HCT116 (cell line): ENCODE measurements at places on chromosomes 6 and 20.

GRCh38 chr6:100261486-100261885 is 203.2 kb downstream of the SIM1 start:
- DNase-seq, result no peak

DNA sequence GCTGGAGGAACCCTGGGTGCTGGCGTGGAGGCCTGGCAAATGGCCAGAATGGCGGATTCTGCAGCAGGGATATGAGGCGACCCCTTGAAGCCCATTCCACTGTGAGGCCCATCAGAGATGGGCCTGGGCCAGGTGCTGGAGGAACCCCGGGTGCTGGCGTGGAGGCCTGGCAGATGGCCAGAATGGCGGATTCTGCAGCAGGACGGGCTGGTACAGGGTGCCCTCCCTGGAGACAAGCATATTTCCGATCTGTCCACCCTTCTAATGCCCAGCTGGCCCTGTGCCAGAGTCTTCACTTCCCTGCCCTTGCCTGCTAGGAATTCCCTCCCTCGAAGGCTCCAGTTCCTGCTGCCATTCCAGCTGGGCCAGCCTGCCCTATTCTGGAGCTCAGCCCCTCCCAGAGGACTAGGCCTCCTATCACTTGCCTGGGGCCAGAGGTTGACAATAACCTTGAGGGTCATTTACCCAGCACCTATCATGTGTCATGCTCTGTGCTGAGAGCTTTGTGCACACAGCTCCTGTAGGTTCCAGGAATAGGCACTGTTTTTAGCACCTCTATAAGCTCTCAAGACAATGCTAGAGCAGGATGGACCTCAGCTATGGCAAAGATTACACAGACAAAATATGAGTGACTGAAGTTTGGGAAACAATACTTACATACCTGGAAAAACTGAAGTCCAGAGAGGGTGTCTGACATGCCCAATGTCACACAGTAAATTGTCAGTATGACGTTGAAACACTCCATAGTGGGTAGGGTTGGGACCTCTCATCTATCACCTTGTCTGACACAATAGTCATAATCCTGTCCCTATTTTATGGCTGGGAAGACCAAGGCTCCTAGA is 21.4 kb downstream of the SUN5 start:
- no peak for DNase-seq

DNA sequence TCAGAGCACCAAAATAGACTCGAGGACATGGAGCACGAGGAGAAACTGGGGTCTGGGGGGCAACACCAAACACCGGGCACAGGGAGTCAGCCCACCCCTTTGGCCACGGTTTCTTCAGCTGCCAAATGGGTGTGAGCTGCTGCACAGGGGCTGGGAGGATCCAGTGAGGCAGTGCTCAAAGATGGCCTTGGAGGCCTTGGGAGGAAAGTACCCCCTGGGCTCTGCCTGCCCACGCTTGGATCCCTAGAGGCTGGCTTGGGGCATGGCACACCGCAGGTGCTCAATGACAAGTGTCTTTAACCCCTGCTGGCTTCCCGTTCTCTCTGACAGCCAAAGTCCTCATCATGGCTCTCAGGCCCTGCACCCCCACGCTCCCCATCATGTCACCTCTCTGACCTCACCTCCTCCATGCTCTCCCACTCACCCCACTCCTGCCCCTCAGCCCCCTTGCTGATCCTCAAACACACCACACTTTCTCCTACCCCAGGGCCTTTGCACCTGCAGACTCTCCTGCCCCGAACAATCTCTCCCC is 190.3 kb downstream of the ANKRD60 start:
- no peak for DNase-seq

DNA sequence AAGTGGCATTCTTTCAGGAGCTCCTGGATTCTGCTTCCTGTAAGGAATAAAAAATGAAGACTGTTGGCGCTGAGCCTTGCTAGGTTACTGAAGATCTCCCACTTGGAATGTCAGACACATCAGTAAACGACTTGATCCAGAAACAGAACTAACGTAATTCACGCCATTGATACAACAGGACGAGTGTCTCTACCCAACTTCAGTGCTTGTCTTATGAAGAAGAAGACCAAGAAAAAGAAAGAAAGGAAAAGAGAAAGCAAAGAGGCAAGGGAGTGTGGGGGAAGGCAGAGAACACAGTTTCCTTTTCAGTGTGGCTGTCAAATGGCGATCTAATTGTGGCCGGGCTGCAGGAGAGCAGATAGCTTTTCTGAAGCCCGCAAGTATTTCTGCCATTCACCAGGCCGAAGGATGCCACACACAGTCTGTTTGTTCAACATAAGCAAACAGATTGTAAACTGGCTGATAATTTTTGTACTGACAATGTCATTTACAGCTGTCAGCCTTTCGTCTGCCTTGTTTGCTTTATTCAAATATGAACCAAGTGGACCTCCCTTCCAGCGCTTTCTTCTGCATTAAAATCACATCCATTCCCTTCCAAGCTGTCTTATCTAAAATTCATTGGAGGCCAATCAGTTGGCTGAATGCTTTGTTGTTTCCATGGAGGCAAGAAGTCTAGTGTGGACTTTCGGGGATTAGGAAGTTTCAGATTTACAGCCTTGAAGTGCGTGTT is 180.6 kb downstream of the FOXA2 start:
- DNase-seq, result no peak

DNA sequence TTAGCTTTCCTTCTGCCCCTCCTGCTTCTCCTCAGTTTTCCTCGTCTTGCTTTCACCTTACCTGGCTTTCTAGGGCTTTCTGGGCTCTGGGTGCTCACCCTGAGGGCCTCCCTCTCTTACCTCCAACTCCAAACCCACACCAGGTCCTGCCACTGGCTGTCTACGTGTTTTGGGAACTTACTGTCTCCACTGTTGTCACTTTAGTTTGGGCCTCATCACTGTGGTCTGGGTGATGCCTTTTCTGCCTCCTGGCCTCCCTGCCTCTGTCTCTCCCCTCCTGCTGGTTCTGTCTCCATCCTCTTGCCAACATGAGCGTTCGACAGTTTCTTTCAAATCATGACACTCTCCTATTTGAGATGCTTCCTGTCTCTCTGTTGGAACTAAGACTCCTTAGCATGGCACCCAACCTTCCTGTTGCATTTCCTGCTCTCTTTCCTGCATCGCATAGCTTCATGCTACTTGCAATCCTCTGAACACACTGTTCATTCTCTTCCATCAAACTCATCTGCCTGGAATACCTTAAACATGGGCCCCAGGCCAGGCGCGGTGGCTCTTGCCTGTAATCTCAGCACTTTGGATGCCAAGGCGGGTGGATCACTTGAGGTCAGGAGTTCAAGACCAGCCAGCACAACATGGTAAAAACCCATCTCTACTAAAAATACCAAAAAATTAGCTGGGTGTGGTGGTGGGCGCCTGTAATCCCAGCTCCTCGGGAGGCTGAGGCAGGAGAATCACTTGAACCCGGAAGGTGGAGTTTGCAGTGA is 5.5 kb downstream of the CD40 start:
- DNase-seq, result no peak

DNA sequence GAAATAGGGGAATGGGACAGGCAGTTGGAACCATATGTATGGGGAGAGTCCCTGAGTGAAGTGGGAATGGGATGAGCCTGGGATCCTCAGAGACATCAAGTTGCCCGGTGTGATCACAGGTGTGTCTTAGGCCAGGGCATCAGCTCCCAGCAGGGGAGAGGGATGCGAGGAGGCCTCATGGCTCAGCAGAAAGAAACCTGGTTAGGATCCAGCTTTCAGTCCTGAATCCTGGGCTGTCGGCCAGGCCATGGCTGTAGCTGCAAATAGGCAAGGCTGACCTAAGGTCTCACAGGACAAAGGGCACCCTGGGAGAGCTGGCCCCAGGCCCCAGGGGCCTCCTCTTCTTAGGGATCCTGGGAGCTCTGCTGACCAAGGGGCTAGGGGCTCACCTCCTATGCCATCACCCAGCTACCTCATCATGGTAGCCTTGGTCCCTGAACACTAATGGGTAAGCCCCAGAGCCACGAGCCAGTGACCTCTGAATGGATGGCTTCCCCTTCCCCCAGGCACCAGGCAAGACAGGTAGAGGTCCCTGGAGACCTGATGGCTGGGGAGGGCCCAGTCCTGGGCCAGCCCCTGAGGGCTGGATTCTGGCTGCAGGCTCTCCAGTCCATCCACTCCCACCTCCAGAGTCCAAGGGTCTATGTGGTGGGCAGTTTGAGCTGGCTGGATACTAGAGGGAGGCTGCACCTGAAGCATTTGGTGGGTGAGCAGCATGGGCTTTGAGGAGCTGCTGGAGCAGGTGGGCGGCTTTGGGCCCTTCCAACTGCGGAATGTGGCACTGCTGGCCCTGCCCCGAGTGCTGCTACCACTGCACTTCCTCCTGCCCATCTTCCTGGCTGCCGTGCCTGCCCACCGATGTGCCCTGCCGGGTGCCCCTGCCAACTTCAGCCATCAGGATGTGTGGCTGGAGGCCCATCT is at the start of gene SLC22A7:
TSS of gene SLC22A7 (plus strand) at position 617 of the 921 bp plus-strand sequence. CDS start at position 716, 99 bp downstream.
- DNase-seq, result no peak

GRCh38 chr6:31794866-31795615 is 511 bp downstream of the VARS1 start:
- DNase-seq, result no peak

DNA sequence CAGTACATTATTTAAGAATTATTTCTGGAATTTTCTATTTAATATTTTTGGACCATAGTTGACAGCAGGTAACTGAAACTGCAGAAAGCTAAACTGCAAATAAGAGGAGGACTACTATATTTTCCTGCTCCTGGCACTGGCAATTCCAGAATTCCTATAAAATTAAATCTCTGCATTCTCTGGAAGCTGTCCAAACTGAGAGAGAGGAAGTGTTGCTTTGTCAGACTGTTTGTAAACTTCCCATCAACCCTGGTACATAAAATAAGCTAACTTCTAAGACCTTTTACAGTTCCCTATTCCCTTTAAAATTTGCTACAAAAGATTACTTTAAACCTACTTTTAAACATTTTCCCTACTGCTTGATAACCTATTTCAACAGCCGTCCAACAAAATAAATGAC is 196.1 kb upstream of the RUNX2 start:
- no peak for DNase-seq

- no peak for DNase-seq
Observed at GRCh38 chr6:150711584-150712504, 112.2 kb downstream of the PLEKHG1 start.

DNA sequence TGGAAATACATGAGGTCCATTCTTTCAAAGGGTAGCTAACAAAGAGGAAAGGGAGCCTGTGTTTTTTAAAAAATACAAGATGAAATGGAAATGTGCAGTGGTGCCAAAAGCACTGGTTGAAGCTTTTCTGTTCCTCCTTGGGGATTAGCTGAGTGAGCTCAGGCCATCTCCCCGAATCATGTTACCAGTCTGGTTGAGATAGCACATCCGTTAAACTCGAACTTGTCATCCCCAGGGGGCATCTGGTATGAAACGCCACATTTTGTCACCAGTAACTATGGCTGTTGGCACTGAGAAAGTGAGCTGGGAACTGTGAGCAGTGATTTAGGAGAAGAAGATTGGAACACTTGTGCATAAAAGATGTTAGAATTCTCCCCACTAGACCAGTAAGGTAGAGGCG is 196.2 kb downstream of the SAMD5 start:
- DNase-seq, result no peak

- no peak for DNase-seq
Observed at GRCh38 chr6:31797588-31797987, 2.0 kb upstream of the VARS1 start.

DNA sequence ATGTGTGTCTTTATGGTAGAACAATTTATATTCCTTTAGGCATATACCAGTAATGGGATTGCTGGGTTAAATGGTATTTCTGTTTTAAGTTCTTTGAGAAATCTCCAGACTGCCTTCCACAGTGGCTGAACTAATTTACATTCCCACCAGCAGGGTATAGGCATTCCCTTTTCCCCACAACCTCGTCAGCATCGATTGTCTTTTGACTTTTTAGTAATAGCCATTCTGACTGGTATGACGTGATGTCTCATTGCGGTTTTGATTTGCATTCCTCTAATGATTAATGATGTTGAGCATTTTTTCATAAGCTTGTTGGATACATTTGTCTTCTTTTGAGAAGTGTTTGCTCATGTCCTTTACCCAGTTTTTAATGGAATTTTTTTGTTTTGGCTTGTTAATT is 5.3 kb upstream of the TASP1 start:
- DNase-seq, result no peak

GRCh38 chr20:38296433-38296832 is 7.5 kb upstream of the BPI start:
- DNase-seq, result no peak

DNA sequence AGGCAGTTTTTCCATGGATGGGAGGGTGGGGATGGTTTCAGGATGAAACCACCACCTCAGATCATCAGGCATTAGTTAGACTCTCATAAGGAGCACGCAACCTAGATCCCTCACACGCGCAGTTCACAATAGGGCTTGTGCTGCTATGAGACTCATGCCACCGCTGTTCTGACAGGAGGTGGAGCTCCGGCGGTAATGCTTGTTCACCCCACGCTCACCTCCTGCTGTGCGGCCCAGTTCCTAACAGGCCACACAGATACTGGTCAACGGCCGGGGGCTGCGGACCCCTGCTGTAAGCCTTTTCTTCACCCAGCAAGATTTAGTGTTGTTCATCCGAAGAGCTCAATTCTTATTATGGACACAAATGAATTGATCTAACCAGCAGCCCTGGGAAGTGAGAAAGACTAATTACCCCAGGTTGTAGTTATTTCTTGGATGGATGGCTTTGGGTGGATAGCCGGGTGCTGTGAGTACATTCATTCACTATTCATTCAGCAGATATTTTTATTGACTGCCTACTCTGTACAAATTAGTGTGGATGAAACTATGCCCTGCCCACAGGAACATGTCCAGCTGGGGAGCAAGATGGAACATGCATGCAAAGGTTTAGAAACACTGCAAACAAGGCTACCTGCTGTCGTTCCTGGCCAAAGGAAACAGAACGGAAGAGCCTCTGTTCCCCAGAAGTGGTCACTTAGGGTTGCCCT is 57.2 kb downstream of the RIOK1 start:
- DNase-seq, result no peak

DNA sequence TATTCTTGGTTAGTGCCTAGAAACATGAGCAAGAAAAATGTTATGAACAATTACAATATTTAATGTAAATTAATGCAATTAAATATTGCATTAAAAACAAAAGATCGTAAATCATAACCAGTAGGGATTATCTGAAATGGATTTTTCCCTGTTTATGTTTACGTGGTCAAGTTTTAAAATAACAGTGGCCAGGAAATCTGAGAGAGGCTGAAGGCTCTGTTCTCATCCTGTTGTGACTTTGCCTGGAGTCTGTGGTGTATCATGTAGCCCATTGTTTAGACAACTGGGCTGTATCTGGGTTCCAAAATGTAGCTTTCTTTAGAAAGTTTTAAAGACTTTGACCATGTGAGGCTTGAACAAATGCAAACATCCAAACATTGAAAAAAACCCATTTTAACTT is 2.4 kb downstream of the MYO6 start:
- DNase-seq, result no peak

GRCh38 chr6:27908017-27908416 is 4.2 kb downstream of the OR2B2 start:
- no peak for DNase-seq

DNA sequence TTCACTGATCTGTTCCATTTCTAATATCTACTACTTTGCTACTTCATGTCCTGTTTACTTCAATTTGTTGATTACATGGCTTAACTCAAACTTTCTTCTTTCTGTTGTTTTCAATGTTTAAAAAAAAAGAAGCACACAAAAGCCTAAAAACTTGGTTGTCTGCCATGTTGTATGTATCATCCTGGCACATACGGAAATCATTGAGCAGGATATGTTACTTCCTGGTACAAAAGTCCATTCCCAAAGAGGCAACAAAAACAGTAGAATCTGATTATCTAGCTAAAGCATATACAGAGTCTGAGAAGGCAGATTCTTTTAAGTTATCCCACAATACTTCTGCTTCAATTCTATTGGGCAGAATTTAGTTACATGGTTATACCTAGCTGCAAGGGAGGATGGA is 14.5 kb upstream of the COL12A1 start:
- no peak for DNase-seq

GRCh38 chr6:125804264-125804663 is 13.5 kb downstream of the NCOA7 start:
- no peak for DNase-seq
